ENCODE measurements at places on chromosomes 16 and 17.
A peak's percentile ranks its signal among the peaks of the same experiment; 100 is the strongest.

GRCh38 chr17:31293581-31293980, 3.5 kb downstream of the OMG start:
- DNase-seq, result peak; percentile 62

- DNase-seq, result no peak
These were observed 73.3 kb downstream of the IRX3 start for GRCh38 chr16:54213322-54213721.

- DNase-seq, result no peak
These were observed 28.7 kb downstream of the CHD9NB start for GRCh38 chr16:53024045-53024444.

GRCh38 chr17:17201271-17201670, 4.9 kb downstream of the PLD6 start:
- DNase-seq, result no peak

GRCh38 chr16:67264277-67264676, 15.1 kb upstream of the PLEKHG4 start:
- DNase-seq, result no peak

DNA sequence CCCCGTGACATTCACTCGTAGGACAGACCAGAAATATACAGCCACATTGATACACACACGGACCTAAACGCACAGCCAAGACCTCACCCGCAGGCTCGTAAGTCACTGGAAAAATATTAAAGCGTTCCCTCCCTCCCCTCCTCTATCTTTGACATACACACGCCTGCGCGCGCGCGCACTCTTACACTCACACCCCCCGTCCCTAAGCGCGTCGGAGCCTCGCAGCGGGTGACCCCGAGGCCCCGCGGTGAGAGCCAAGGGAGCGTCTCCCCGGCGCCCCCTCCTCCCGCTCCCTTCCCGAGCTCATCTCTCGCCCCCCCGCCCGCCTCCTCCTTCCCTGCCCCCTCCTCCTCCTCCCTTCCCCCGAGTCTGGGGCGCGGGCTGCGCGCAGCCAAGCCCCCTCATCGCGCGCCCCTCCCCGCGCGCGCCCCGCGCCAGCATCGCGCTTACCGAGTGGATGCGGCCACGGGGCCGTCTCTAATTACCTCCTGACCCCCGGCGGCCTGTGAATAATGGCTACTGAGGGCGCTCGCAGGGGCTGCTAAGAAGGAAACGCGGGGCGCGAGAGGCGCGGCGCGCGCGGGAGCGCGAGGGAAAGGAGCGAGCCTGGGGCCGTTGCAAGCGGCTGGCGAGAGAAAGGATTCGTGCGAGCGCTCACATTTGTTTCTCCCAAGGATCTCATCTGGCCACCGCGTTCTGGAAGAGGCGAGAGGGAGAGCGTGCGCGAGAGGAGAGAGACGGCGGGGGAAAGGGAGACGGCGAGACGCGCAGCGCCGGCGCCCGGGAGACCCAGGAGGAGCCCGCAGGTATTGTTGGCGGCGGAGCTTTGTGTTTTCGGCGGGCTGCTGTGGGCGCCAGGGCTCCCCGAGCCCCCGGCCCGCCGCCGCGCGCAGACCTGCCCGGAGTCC, 42.4 kb downstream of the RAI1 start:
- peak; percentile 89 for DNase-seq

- no peak for DNase-seq
These were observed 15.5 kb upstream of the NFATC3 start for GRCh38 chr16:68069511-68070248.

DNA sequence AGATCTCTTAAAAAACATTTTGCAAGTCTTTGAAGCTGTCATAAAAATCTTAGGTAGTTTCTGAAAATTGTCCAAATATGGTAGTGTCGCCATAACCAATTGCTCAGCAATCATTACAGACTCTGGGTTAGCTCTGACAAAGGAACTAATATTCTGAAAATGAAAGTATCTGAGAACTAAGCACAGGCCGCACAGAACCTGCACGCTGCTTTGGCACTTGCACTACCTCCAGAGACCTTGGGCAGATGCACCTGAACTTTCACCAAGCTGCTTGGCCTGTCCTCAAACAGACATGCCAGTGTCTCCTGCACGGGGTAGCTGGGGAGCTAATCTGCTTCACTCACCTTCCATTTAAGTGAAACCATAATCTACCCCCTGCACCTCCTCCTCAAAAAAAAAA, 317.0 kb downstream of the MAF start:
- no peak for DNase-seq

- DNase-seq, result peak; percentile 83
These were observed 116.6 kb downstream of the METRNL start for GRCh38 chr17:83196024-83196365.

DNA sequence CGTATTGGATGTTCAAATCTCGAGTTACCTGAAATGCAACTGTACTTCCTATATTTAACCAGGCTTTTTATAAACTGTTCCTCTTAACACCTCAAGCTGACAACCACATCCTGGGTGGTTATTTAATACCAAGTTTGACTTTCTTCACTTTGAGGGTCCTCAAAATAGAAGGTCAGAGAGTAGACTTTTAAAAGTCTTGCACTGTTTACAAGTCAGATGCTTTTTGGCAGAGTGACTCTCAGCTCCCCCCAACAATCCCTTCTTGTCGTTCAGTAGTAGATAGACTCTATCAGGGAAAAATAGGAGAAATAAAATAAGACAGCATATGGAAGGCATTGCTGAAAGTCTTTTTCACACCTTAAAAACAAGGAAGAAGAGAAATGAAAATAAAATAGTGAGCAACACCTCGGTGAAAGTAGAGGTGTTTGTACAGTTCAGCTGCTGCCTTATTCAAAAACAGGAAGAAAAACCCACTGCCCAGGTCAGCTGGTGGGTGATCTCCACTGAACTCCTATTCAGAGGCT, 650.4 kb downstream of the WWOX start:
- DNase-seq, result no peak

DNA sequence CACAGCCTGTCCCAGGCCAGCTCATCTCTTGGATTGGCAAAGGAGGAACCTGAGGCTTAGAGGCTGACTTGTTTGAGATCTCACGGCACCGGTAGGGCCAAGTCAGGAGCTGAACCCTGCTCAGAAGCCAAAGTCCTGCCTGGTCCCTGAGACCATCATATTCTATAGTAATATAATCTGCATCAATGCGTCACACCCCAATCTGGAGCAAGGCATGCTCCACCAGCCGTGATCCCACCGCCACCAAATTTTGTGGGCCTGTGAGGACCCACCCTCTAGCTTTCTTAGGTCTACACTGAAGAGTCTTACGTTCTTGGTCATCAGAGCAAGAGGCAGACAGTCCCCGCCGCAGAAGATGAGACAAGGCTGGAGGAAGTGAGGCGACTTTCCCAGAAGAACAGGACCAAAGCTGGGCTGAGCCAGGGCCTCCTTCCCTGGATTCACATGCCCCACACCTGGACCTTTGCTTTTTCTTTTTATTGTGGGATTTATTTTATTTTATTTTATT, 2.7 kb downstream of the SULT1A1 start:
- no peak for DNase-seq

- peak; percentile 94 for DNase-seq
These were observed 240.6 kb downstream of the PRKCA start for GRCh38 chr17:66542967-66543520.

DNA sequence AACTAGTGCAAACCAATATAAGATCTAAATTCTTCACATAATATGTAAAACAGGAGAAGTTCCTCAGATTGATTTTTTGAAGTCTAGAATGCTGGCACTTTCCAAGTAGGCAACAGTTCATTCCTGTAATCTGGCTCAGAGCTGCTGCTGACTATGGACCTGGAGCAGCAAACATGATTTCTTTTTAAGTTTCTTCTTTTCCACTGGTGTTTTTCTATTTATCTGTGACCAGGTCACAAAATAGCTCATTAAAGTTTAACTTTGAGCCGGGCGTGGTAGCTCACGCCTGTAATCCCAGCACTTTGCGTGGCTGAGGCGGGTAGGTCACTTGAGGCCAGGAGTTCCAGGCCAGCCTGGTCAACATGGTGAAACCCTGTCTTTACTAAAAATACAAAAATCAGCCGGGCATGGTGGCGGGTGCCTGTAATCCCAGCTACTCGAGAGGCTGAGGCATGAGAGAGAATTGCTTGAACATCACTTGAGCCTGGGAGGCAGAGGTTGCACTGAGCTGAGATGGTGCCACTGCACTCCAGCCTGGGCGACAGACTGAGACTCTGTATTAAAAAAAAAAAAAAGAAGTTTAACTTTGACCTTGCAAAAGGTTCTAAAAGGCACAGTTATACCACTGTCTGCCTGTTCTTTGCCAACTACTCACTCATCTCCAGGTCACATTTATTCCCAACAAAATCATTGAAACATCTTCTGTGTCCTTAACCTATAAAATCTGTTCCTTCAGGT, 29.4 kb upstream of the SLC13A2 start:
- no peak for DNase-seq

DNA sequence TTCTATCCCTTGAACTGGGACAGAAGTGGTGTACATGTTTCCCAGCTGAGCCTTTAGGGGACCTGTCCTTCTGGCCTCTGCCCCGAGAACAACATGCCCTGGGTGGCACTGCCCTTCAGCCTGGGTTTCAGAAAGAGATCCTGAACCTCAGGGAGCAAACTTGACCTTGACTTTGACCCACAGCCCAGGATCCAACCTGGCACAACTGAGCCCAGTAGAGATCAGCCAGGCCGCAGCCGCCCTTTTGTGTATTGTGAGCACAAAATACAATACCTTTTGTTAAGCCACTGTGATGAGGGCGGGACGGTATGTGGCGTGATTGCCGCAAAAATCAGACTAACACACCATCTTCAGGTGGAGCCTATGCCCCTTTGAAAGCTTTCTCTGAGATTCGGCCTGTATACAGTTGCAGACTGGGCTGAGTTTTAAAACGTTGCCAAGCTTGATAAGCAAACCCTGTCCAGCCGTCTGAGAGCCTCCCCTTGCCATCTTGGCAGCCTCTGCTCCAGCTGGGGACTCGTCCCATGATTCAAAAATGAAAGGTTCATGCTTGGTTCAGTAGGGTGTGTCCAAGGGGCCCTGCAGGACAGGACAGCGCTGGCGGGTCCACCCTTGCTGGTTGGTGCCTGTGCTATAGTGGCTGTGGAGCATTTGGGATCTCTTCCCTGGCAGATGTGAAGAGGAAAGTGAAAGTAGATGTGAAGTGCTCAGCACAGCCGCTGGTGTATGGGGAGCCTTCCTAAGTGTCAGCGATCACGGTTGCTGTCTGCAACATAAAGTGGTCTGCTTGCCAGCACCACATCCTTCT, 40.3 kb downstream of the FOXL1 start:
- DNase-seq, result no peak

DNA sequence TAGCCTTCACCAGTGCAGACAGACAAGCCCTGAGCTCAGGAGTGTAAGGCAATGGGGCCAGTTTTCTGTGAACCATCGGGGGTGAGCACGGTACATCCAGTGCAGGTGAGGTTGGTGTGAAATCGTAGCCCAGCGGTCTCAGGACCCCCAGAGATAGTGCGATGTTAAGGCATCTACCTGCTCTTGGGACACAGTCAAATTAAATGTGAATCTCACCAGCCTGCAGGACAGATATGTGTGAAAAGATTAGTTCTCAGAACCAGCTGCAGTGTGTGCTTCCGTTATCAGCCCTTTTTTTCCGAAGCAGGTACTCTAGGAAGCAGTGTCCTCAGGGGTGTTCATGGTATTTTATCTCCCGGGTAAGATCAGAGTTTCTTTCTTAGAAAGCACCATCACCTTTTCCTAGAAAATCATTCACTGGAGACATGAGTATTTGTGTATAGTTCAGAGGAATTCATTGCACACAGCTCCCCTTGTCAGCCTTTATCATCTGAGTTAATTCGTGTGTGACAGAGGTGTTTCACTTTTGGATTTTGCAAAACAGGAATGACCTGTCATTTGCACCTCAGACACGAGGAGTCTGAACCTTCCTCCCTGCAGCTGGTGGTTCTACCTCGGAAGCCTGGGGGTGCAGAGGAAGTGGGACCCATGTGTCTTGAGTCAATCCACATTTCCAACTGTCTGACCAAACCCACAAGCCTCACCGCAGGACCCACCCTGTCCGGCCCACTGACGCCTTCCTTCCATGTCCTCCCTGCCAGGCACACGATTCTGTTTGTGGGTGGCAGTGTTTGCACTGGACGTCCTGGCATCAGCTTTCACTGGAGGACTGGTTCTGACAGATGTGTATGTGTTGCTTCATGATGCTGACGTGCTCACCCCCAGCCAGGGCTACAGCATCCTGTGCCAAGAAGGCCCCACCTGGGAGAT, 107.8 kb downstream of the CLEC16A start:
- DNase-seq, result no peak

DNA sequence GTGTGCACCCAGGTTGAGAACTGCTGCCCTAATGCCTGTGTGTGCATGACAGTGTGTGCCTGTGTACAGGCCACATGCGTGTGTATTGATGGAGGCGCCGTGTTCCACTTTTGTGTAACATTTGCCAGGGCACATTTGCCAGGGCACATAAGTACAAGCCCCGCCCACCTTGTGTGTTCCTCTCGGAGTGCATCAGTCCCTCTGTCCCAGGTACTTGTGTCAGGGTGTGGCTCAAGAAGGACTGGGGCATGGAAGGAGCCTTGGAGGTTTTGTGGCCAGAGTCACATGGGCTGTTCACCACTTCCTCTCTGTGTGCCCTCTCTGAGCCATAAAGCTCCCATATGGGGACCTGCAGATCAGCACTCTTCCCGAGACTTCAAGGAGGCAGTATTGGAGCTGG, 73.9 kb downstream of the MRM1 start:
- DNase-seq, result no peak

- no peak for DNase-seq
These were observed 26.6 kb downstream of the TPSD1 start for GRCh38 chr16:1282324-1282973.

DNA sequence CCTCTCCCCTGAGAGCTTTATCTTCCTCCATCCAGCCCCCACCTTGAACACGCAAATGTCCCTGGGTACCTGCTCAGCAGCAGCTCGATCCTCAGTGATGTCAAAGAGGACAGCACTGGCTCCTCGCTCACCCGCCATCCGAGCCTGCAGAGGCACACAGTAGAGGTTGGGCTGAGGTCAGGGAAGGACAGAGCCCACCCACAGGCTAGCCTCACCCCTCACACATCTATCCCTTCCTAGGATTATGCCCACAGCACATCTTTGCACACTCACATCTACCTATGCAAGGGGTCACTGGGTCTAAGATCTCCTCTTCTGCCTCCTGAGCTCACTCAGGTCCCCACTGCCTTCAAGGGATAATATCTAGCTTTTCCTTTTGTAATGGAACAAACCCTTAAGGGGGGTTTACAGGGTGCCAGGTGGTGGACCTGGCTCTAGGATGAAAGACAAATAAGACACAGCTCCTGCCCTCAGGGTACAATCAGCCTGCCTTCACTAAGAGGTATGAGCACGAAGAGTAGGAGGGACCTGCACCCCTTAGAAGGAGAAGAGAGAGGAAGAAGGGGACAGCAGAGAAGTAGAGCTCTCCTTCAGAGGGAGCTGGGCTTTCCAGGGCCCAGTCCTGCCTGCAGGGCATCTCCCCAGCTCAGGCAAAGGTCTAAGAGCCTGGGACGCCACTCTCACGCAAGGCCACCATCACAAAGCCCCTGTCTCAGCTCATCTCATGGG, 11.6 kb upstream of the SUPT4H1 start:
- no peak for DNase-seq

DNA sequence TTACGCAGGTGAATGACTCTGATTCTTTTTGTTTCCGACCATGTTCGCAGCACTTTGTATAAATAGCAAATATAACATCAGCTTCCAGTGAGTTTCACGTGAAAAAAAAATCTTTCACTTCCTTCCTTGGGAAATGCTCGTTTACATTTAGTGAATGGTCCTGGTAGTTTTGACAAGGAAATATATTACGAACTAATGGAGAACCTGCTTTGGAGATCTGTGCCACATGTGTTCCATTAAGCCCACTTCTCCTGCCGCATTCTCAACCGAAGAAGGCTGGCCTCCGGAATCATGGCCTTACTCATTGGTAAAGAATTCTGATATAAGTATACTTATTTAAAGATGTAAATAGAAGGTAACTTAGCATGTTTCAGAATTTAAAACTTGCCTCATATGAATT, 3.6 kb downstream of the CRAMP1 start:
- peak; percentile 56 for DNase-seq

GRCh38 chr16:48936811-48937210, 326.8 kb upstream of the N4BP1 start:
- no peak for DNase-seq
